ENCODE measurements at places on chromosomes 6 and 20. TPM values are rescaled to one million over a fixed set of nuclear protein-coding genes. Genes with fewer than 3 reads are reported as not detected.

KCNB1 gene
- 1.9 TPM for total RNA-seq

COL12A1 gene
- 9.5 TPM for total RNA-seq

- DNase-seq, result no peak
Observed at GRCh38 chr6:105204331-105204730, 24.5 kb upstream of the POPDC3 start.

FRMD1 gene
- total RNA-seq, result 0.45 TPM

GRCh38 chr6:137637121-137637520 lies 142.9 kb upstream of the OLIG3 start:
- DNase-seq, result no peak

All from left ventricle myocardium superior (tissue), 1 donor.